ENCODE measurements at places on chromosomes 7 and 10.

DNA sequence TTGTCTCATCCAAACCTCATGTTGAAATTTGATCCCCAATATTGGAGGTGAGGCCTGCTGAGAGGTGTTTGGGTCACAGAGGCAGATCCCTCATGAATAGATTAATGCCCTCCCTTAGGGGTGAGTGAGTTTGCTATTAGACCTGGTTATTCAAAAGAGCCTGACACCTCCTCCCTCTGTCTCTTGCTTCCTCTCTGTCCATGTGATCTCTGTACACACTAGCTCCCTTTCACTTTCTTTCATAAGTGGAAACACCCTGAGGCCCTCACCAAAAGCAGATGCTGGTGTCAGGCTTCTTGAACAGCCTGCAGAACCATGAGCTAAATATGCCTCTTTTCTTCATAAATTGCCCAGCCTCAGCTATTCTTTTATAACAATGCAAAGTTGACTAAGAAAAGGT lies 447.1 kb downstream of the MDFIC start:
- no peak for DNase-seq

GRCh38 chr10:74175510-74176379 lies 24.7 kb downstream of the ADK start:
- DNase-seq, result no peak

DNA sequence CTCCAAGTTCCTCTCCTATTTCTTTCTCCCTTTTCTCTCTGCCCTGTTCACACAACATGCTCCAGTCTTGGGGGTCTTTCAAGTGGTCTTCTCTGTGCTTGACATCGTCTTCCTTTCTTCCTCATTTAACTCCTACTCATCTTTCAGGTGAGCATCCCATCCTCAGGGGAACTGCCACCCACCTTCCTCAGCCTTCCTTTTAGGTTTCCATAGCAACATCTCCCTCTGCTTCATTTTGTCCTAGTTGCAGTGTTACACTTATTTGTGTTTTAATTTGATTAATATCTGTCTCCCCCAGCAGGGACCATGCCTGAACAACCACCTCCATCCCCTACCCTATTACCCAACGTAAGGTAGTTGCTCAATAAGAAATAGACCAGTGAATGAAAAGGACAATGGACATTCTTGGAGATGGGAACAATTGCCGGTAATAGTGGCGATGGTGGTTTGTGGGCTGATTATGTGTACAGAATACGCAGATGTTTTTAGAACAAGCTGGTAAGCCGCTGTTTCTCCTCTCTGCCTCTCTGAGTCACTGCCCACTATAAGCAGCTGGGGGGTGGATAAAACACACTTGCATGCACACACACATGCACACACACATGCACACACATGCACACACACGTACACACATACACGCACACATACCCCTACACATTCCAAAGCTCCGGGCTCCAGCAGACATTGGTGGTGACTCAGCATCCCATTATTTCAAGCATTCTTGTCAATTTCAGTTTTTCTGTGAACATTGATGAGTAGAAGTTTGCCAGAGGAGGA lies 251.6 kb downstream of the GATA3 start:
- DNase-seq, result no peak

DNA sequence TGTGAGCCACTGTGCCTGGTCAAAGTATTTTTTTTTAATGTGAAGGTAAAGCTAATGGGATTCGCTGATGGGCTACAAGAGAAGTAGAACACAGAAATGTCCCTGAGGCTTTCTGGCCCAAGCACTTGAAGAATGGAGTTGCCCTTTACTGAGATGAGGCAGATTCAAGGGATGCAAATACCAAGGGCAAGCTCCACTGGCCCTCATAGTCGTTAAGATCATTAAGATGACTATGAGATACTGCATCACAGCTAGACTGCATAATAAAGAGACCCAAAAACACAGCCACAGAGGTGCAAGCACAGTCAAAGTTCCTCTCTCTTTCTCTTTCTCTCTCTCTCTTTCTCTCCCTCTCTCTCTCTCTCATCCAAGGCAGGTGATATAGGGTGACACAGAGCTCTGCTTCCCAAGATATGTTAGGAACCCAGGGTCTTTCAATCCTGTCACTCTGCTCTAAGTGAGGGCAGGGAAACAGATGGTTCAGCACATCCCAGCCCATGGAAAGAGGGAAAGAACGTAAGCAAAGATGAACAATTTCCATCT lies 117.4 kb downstream of the SFMBT2 start:
- DNase-seq, result no peak

DNA sequence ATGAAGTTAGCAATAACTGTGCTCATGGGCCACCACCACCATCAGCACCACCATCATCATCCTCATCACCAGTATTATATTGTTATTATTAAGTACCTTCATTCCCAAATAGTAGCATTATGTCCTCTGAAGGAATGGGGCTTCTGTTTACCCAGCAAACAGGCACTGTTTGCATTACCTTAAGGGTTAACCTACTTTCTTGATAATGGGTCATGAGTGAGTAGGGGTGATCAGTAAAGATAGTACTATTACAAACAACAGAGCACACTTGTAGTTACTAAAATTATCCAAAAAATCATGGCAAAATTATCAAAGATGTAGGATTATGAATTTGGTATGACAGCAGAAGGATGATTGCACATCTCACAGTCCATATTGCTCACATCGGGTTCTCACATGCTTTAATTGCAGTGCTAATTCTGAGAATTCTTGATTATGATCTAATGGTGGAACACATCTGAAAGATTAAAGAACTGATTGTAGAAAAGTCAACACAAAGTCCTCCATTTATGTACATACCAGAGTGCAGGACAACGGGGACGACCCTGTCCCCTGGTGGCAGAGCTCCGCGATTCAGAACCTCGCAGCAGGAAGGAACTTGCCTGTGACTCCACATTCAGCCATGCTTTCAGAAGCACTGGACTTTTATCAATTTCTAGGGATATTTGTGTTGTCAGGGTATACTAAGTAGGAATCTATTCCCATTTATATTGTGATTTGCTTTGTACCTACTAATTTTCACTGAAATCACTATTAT lies 31.0 kb downstream of the PDE1C start:
- DNase-seq, result no peak

GRCh38 chr10:60099998-60100747 lies 193.8 kb upstream of the CCDC6 start:
- DNase-seq, result no peak

GRCh38 chr10:73914036-73914435 lies 3.1 kb downstream of the PLAU start:
- DNase-seq, result no peak

DNA sequence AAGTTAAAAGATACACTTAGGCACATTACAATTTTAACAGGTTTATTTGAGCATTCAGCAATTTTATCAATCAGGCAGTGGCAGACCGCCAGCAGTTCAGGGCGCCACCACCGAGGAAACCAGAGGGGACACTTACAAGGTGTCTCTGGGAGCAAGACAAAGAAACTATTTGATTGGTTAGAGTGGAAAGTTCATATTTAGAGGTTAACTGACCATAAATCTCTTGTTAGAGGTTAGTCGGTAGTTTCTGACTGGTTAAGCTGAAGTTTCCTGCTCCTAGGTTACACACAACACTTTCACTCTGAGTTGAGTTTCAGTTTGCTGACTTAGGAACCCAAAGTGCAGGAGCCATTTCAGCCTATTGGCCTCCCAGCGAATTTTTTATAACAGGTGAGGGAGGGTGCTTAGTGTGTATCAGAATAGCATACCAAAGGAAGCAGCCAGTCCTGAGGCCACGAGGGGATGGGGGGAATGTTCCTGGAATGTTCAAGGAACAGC lies 10.8 kb upstream of the PVRIG start:
- DNase-seq, result no peak
